ENCODE measurements at places on chromosomes 16 and 17.
A peak's percentile ranks its signal among the peaks of the same experiment; 100 is the strongest.

- no peak for DNase-seq
These were observed 4.0 kb upstream of the ZNF267 start for GRCh38 chr16:31869511-31870201.

GRCh38 chr17:34638526-34639260 lies 59.3 kb downstream of the TMEM132E start:
- no peak for DNase-seq

DNA sequence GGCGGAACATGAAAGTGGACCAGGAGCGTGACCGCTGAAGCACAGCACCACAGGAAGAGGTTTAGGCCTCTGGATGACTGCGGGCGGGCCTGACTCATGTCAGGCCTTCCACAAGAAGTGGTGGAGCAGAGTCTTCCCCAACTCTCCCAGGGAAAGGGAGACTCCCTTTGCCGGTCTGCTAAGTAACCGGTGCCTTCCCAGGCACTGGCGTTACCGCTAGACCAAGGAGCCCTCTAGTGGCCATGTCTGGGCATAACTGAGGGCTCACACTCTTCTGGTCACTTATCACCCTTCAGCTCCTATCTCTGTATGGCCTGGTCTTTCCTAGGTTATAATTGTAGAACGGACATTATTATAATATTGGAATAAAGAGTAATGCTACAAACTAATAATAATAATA lies 1931.9 kb downstream of the TP53TG3F start:
- peak; percentile 10 for DNase-seq

DNA sequence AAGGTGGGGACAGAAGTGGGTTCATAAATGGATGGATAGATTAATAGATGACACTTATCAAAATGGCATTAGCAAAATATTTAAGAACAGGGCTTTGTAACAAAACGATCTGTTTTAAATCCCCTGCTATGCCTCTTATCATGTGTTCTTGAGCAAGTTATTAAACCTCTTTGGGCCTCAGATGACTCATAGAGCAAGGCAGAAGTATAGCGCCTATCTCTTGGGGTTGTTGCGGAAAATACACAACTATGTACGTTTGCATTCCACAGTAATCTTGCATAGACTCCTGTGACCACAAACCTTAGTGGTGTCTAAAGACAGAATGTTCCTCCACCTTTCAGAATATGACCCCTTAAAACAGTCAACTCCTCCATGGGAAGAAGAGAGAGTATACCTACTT lies 116.8 kb downstream of the CDYL2 start:
- no peak for DNase-seq

- no peak for DNase-seq
These were observed 141.5 kb downstream of the TOX3 start for GRCh38 chr16:52405441-52405840.

DNA sequence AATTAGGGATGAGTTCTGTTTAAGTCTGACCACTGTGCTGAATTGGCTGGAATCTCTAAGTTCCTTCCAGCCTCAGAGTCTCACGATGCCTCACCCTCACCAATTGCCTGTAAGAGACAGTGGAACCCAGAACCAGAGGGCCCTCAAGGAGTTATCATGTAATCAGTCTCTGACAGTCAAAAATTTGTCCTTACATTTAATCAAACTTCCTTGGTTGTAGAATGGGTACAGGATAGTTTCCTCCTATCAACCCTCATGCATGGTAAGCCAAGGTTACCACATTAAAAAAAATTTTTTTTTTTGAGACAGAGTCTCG lies 83.2 kb downstream of the CDK5R1 start:
- no peak for DNase-seq

GRCh38 chr16:16025214-16025968 lies 76.0 kb downstream of the ABCC1 start:
- no peak for DNase-seq

DNA sequence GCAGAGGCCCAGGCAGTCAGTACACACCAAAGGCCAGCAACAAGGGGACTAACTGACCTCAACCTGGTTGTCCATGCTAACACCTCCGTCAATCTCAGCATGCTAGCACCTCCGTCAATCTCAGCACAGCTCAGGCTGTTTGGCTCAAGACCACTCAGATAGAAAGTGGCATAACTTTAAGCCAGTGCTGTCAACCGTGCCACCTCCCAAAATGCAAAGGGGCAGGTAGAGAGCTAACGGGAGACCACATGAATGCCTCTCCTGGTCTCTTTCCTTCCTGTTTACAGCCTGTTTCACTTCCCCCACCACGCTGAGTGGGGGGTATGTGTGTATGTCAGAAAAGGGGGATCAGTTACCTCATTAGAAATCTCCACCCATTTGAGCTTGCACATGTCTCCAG lies 3.3 kb downstream of the UBTF start:
- DNase-seq, result no peak

- DNase-seq, result no peak
These were observed 148.3 kb upstream of the IRX3 start for GRCh38 chr16:54434859-54435258.

- peak; percentile 52 for DNase-seq
These were observed 451.5 kb upstream of the HSBP1 start for GRCh38 chr16:83356266-83356665.

DNA sequence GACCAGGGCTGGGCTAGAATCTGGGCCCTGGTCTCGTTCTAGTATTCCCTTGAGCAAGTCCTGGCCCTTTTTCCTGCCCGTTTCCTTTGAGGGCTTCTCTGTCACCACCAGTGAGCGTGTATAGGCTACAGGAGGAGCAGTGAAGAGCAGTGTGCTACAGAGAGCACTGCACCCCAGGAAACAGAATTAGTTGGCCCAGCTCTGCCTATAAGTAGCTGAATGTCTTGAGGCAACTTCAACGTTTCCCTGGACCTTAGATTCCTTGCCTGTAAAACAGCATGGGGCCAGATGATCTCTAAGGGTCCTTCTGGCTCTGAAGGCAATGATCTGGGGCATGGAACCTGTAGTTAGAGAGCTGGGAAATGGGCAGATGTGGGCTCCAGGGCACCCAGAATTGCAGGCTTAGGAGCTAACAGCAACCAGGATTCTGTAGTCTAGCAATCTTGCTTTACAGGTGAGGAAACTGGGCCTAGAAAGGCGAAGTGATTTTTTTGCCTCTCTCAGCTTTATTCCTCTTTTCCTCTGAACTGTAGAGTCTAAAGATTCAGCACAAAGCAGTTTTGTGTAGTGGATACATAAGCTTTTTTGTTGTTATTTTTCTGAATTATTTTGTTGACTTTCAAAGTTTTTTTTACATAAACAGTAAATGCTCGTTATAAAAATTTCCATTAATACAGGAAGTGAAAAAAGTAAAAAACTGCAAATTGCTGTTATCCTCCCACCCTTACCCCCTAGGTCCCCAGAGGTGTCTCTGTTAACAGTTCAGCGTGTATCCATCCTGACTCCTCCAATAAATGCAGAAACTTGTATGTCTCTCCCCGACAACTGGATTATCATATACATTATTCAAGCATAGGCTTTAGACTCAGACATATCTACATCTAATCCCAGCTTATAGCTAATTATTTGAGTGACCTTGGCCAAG lies 1.7 kb upstream of the MYL4 start:
- DNase-seq, result no peak

DNA sequence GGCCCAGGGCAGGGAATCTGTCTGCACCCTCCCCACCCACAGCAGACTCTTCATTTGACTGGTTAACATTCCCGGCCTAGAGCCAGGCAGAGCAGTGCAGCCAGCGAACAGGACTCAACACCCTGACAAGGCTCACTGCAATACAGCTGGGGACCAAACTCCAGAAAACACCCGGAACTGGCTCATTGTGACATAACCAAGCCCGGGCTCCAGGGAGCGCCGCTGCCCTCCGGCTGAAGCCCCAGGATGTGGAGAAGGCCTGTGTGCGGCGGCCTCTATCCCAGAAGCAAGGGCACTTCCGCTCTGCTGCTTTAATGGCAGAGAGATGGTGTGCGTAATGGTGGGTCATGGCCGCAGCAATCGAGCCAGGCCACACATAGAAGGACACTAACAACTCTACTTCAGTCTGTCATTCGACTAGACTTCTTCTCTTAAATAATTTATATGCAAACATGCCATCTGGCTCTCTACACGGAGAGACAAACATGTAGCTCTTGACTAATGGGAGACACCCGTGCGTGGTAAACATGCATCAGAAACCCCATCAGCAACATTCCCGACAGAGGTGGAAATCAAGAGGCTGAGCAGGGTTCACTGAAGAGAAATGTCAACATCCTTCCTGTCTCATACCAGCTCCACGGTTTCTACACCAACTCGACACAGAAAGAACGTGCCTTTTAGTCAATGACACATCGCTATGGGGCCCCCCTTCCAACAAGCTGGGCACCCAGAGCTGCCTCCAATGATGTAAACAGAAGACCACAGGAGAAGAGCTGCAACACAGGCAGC lies 18.0 kb downstream of the KLHDC4 start:
- DNase-seq, result no peak

- no peak for DNase-seq
These were observed 144.0 kb upstream of the CHMP6 start for GRCh38 chr17:80847496-80848230.

DNA sequence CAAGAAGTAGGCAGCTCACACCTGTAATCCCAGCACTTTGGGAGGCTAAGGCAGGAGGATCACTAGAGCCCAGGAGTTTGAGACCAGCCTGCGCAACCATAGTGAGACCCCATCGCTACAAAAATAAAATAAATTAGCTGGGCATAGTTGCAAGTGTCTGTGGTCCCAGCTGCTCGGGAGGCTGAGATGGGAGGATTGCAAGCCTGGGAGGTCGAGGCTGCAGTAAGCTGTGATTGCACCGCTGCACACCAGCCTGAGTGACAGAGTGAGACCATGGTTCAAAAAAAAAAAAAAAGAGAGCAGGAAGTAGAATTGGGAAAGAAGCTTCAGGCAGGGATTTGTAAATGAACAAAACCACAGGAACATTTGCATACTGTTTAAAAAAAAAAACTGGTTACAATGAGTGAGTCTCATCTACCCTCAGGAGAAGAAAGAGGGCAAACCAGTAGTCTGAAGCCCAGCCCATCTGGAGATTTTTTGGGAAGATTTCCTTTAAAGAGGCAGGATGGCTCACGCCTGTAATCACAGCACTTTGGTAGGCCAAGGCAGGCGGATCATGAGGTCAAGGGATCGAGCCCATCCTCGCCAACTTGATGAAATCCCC lies 7.9 kb downstream of the MPV17L start:
- DNase-seq, result no peak

- no peak for DNase-seq
These were observed 617 bp downstream of the ARMC7 start for GRCh38 chr17:75110234-75110937.

DNA sequence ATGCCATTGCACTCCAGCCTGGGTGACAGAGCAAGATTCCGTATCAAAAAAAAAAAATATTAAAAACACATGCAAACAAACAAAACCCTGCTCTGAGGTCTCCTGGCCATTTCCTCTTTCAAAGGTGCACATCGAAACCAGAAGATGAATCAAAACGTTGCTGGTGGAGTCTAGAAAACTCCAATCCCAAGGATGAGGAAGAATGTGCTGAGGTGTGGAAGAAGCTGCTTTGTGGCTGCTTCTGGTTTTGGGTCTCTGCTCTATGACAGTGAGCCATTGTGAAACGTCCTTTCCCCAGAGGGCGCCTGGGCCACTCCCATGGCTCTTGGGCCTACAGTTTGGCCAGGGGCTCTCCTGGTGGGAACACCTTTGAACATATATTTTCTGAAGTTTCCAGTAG lies 112.6 kb downstream of the IRF8 start:
- DNase-seq, result no peak

DNA sequence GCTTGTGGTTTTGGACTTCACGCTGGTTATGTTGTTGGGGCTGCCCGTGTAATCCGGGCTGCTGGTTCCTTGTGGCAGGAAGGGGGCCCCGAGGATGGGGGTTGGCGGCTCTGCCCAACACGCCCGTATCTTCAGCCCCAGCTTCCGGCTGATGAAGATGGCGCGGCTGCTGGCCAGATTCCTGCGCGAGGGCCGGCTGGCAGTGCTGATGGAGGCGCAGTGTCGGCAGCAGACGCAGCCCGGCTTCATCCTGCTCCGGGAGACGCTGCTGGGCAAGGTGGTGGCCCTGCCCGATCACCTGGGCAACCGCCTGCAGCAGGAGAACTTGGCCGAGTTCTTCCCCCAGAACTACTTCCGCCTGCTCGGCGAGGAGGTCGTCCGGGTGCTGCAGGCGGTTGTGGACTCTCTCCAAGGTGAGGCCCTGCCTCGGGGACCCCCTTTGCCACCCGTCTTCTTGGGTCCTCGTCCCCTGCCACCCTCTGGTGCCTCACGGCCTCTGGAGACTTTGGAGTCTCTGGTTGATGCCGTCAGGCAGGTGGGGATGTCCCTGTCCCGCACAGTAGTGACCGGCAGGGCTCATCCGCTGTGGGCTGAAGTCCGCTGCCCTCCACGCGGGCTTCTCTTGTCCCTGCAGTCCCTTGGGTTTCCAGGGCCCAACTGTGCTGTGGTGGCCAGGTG lies 2.2 kb downstream of the TELO2 start:
- DNase-seq, result no peak

DNA sequence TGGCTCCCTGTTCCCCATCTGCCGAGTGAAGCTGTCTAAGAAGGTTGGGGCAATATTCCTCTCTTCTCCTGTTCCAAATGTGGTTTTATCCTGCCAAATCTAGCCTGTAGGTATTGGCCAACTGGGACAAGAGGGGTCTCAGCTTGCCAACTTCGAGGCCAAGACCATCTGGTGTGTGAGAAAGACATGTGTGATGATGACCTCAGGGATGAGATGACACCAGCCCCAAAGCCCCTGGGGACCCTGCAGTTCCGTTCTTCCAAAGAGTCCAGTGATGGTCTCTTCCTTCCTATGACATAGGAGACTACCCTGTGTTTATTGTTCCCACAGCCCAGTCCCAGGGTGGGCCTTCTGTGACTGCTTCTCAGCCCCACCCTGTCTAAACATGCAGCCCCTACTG lies 34.8 kb upstream of the ADAMTS18 start:
- DNase-seq, result no peak

- DNase-seq, result no peak
These were observed 4.9 kb downstream of the CAPNS2 start for GRCh38 chr16:55571191-55571897.

DNA sequence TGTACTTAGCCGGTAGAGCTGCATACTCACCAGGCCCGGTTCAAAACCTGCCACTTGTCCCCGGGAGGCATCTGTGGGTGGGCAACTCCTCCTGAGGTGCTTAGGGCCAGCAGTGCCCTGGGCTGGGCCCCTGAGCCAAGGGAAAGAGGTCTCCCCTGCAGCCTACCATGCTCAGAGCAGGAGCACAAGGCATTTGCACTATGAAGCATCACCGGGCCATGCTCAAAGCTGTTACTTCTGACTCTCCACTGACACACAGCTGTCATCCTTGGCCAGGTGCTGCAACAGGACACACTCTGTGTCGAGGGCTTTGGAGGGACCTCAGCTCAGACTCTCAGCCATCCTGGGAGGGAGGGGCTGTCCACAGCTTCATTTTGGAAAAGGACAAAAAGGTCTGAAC lies 37.2 kb downstream of the SLC38A8 start:
- no peak for DNase-seq

Measured in NCI-H1105 (cell line).